ENCODE measurements at places on chromosomes 1 and 21. TPM values are rescaled to one million over a fixed set of nuclear protein-coding genes. Genes with fewer than 3 reads are reported as not detected.
A peak's percentile ranks its signal among the peaks of the same experiment; 100 is the strongest.

DNA sequence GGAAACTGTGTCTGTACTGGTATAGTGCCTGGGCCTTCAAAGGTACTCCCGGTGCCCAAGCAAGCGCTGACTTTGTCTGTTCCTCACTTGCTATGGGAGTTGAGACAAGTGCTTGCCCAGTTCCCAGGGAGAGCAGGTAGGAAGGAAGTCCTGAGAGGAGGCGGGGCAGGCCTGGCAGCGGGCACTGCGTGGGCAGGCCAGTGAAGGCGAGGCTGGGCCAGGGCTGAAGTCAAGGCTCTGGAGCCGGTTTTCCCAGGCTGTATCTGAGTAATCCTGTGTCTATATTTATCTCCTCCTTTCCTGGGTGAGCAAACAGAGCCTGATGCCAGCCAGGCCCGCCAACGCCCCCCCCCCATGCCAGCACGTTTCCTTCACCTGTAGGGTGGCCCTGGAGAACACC lies 15.9 kb upstream of the EDN2 start:
- peak; percentile 90 for DNase-seq

- no peak for DNase-seq
These were observed 220.0 kb downstream of the FGGY start for GRCh38 chr1:59516881-59517280.

DNA sequence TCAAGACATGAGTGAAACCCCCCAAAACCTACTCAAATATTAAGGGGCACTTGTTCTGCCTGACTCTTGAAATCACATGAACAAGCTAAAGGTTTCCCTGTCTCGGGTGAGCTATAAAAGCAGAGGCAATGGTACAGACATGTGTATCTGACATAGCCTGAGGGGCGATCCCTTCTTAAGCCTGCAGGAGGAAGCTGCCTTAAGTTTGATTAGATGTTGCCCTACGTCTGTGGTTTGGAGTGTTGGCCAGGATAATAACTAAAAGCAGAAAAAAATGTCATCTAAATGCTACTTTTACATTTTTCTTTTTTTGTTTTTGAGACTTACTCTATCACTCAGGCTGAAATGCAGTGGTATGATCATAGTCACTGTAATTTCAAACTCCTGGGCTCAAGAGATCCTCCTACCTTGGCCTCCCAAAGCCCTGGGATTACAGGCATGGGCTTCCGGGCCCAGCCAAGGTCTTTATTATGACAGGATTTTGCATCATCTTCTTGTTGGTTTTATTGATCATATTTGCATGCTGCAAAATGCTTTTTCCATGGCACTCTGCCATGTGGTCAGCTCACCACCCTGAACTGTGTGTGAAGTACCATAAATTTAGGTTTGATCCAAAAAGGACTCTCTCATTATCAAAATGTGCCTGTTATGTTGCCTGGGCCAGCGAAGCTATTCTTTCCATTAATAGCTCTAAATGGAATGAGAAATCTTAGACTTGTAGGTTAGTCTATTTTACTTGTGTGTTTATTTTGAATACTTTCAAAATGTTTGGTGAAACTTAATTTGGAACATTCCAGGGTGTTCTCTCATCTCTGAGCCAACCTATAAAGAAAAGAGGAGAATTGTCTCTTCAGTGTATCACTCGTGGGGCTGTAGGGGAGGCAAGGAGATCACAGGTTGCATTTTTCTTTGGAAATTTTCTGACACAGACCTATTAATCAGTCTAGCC lies 15.0 kb upstream of the HMGN1 start:
- DNase-seq = no peak

GRCh38 chr21:41663805-41664788 lies 102.8 kb downstream of the RIPK4 start:
- DNase-seq = peak; percentile 64

GRCh38 chr1:184418652-184419349 lies 32.0 kb downstream of the C1orf21 start:
- DNase-seq = no peak

- no peak for DNase-seq
These were observed 1214.9 kb downstream of the PLA2G4A start for GRCh38 chr1:188043536-188044245.

- no peak for DNase-seq
These were observed 11.9 kb downstream of the MTFR1L start for GRCh38 chr1:25831569-25832196.

DNA sequence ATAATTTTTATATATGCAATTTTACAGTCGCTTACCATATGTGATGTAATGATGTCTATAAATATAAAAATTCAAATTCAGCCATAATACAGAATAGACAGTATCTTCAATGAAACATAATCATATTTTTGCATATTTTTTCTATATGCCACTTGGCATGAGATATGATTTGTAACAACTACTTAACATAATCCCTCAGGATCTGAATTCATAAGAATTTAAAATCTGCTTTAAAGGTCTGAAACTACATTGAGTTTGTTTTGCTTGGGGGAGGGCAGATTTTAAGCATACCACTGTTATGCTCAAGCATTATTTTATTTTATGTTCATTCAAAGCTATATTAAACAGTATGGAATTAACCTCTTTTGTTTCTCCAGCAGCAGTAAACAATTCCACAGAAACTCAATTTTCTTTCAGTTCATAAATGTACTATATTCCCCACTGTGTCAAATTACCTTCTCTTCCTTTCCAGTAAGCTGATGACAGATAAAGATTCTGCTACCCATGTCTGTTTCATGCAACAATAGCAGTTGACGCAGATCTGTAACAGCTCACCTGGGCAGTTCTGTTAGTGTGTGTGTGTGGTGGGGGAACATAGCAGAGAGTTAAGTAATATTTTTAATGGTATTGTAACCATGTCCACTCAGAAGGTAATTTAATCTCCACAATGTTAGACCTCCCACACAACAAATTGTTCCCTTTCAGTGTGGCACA lies 224.8 kb downstream of the NTNG1 start:
- DNase-seq = no peak

DNA sequence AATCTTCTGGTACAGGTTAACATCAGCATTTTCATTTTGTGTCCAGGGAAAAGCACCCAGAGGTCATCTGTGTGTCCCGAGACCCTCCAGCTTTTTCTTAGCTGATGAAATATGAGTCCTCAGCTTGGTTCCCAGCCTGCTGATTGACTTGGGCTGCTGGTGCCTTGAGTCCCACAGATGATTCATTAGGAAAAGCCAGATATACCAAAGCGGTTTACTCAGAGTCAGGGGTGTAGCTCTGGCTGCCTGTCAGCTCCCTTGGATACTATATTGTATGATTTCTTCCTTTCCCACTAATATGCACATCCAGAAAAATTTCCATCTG lies 43.7 kb upstream of the MAB21L3 start:
- no peak for DNase-seq

DNA sequence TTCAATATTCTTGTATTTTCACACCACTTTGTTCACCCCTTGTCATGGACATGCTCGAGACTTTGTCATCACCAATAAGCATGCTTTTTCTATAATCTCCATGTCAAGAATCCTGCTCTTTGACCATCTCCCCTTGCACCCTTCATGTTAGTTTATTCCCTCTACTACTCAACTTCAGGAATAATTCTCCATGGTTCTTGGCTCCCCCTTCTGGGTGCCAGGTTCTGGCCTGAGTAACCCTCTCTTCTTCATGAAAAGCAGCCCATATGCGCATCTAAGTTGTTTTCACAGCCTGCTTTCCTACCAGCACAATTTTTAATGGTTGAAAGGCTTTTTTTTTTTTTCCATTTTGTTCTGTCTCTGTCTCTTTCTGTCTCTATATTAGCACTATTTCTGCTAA lies 160.7 kb downstream of the LEPR start:
- DNase-seq = peak; percentile 5

GRCh38 chr1:31033598-31033997 lies 31.9 kb downstream of the PUM1 start:
- DNase-seq = no peak

DNA sequence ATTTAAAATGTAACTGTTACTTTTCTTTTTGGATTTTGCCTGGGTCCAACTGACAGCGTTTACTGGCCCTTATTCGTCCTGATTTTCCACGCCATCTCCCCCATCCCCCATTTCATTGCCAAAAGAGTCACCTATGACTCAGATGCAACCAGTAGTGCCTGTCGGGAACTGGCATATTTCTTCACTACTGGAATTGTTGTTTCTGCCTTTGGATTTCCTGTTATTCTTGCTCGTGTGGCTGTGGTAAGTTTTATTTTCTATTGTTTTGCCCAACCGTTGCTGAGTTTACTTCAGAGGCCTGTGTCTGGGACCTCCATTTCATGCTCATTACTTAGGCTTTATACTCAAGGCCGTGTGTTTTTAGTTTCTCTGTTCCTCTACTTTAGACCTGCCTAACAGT lies 9.3 kb downstream of the LEPR start:
- DNase-seq = peak; percentile 32

- no peak for DNase-seq
These were observed 174.3 kb downstream of the LYPLAL1 start for GRCh38 chr1:219347921-219348391.

GRCh38 chr1:56709269-56709880 lies 64.3 kb downstream of the PRKAA2 start:
- peak; percentile 22 for DNase-seq

DNA sequence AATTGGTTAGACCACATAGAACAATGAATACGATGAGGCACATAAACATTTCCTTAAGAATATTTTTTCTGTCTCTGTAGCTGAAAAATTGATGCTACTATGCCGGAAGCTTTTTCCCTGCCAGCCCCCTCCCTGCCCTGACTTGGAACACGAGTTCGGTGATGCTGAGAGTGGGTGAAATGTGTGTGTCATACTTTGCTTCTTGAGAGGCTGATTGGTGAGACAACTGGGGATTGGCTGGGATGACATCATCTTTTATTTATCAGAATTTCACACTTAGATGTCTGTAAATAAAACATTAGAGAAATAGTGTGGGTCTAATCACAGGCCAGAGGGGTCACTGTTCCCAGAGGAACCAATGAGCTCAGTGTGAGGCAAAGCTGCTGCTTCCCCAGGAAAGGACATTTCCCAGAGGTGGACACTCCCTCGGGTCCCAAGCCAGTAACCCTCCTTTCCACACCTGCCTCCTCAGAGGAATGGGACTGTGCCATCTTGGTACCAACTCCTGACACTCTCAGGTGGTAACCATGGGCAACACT lies 195.4 kb upstream of the C1orf174 start:
- DNase-seq = no peak

- DNase-seq = no peak
These were observed 42.0 kb upstream of the COL6A1 start for GRCh38 chr21:45939521-45940045.

NOTCH2 gene
- 72.6 TPM for total RNA-seq

SMCP gene
- total RNA-seq = not detected

DCST1 gene
- not detected for total RNA-seq

ADORA1 gene
- total RNA-seq = 1.5 TPM

TFF3 gene
- not detected for total RNA-seq
